ENCODE measurements at places on chromosomes 2 and 18.

GRCh38 chr2:228655331-228655730 lies 473.8 kb upstream of the SPHKAP start:
- DNase-seq, result no peak

- no peak for DNase-seq
Observed at GRCh38 chr2:7621018-7621814, 704.0 kb downstream of the RNF144A start.

DNA sequence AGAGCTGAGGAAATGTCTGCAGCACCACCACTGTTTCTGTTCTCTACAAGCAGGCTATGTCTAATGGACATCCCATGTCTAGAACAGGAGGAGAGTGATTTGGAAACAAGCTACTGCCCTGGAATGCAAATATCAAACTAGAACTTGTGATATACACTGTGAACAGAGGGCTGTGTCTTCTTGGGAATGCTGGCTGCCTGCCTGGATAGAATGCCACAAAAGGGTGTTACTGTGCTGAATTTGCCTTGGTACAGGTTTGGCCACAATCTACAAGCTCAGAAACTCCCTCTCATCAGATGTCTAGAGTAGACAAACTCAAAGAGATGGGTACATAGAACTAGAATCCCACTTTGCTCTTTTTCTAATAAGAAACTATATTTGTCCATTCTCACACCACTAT lies 170.5 kb downstream of the NYAP2 start:
- DNase-seq, result no peak

GRCh38 chr2:148930046-148930775 lies 55.2 kb downstream of the KIF5C start:
- peak; percentile 64 for DNase-seq

DNA sequence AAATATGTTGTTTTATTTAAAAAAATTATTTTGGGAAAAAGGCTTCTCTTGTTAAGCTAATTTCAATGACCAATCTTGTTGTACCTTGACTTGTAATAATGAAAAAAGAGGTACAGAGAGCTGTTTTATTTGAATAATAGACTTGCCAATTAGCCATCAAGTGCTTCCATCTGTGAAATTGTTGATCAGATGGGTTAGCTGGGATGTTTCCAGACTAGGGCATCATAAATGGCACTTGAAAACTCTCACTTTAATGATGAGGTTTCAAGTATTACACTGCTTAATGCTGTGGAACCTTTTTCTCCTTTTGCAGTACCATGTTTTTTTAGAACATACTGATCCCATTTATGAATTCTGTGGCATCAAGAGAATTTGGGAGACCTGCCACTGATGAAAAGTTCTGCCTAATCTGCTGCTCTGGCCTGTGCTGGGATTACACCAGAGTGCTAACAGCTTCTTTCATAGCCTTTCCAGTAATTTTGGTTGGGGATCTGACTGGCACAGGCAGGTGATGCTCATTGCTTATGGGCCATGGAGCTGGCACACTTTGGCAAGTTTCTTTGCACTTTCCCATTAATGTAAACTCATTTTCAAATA lies 24.2 kb downstream of the PSMD14 start:
- DNase-seq, result no peak

- no peak for DNase-seq
Observed at GRCh38 chr2:190277234-190278112, 42.2 kb downstream of the HIBCH start.

DNA sequence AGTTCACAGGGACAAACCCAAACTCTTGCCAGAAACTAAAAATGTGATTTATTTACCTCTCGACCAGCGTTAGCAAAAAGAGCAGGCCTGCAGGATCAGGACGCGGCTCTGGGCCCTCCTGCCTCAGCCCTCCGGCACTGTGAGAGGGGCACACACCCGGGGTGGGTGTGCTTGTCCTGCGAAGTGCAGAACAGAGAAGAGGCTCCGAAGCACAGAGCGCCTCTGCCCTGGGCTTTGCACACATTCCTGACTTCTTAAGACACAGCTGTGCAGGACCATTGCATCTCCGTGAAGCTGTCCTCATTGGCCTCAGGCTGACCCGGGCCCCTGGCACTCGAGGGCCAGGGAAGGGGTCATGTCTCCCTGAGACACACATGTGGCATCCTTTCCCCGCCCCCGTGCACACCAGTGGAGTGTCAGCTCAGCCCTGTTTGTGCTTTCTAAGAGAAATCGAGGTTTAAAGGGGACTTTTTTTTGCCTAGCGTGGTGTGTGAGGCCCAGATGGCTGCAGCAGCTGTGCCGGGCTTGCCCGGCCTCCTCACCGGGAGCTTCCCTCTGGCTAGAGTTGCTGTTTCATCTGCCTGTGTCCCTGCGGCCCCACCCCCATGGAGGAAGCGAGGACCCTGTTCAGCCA lies 9.9 kb upstream of the NFATC1 start:
- no peak for DNase-seq

DNA sequence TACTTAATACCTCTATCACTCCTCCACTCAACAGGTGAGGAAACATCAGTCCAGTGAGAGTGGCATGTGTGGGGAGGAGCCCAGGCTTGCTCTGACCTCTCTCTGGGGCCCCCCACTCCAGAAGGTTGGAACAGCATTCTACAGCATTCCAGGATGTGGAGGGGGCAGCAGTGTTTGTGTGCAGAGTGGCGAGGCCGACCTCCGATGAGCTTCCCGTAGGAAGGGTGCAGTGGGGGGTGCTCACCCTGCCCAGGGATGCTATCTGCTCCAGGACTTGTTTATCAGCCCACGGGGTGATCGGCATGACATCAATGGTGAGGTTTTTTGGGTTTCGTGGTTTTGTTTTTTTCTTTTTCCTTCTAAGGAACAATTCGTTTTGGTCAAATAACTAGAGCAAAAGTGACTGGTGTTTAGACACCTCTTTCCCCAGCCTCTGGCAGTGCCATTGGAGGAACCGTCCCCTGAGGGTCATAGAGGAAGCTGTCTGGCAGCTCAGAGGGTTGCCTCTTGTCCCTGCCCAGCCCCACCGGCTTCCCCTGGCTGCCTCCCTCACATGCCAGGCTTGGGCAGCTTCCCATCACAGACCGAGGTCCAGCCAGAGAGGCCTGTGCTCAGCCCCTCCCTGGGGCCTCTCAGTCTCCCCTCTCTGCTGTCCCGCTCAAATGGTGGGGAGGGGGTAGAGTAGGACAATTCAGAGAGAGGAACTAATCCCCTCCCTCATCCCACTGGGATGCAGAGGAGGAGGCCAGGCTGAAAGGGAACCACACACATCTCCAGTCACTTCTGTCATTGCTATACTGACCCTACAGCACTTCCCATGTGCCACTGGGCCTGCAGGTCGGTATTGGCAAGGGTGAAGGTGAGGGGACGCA lies 96.5 kb downstream of the ZFP36L2 start:
- no peak for DNase-seq

GRCh38 chr2:183543731-183544130 lies 419.5 kb downstream of the NUP35 start:
- DNase-seq, result no peak

- DNase-seq, result no peak
Observed at GRCh38 chr2:70907130-70908057, 28.3 kb upstream of the ATP6V1B1 start.
